Left renal cortex interstitium (tissue), 4 donors: ENCODE measurements at places on chromosomes 2 and 18. TPM values are rescaled to one million over a fixed set of nuclear protein-coding genes. Genes with fewer than 3 reads are reported as not detected.

DNA sequence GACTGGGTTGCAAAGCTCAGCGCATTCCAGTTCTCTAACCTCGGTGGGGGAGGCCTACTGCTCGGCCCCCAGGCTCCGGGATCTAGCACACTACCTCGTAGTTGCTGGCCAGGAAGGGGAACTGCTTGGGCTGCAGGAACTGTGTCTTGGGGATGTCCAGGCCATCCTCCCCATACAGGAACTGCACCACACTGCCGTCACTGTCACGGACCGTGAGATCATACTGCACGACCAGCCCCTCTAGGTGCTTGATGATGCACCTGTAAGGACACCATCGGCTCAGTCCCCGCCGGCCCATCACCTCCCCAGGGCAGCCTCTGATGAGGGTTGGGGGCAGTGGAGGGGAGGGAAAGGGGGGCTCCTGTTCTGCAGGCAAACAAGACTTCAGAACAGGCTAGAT is 61.6 kb downstream of the POLR1A start:
- DNase-seq: no peak

- DNase-seq: no peak
These were observed 63.6 kb upstream of the TTC21B start for GRCh38 chr2:166017208-166017607.

The AMER3 gene
- polyA plus RNA-seq: 0.03 TPM

The KIF1A gene
- 15.8 TPM for polyA plus RNA-seq

The RGPD5 gene
- polyA plus RNA-seq: 25.0 TPM

The IL18RAP gene
- polyA plus RNA-seq: 0.24 TPM
